ENCODE measurements at places on chromosomes 7 and 10. TPM values are rescaled to one million over a fixed set of nuclear protein-coding genes. Genes with fewer than 3 reads are reported as not detected.

HECW1 gene
- not detected for total RNA-seq

GRCh38 chr7:81469153-81469868, 300.5 kb downstream of the HGF start:
- DNase-seq = no peak
- no peaks in the 10 kb centered on the region for H3K4me1 ChIP-seq
- H3K4me3 ChIP-seq = no peak overlapping the region
- no peaks in the 10 kb centered on the region for H3K27me3 ChIP-seq
- no peaks in the 10 kb centered on the region for H3K36me3 ChIP-seq
- no peak overlapping the region for H3K27ac ChIP-seq

COL1A2 gene
- 0.06 TPM for total RNA-seq

C7orf33 gene
- not detected for total RNA-seq

C10orf71 gene
- not detected for total RNA-seq

ADD3 gene
- 360 TPM for total RNA-seq

DNA sequence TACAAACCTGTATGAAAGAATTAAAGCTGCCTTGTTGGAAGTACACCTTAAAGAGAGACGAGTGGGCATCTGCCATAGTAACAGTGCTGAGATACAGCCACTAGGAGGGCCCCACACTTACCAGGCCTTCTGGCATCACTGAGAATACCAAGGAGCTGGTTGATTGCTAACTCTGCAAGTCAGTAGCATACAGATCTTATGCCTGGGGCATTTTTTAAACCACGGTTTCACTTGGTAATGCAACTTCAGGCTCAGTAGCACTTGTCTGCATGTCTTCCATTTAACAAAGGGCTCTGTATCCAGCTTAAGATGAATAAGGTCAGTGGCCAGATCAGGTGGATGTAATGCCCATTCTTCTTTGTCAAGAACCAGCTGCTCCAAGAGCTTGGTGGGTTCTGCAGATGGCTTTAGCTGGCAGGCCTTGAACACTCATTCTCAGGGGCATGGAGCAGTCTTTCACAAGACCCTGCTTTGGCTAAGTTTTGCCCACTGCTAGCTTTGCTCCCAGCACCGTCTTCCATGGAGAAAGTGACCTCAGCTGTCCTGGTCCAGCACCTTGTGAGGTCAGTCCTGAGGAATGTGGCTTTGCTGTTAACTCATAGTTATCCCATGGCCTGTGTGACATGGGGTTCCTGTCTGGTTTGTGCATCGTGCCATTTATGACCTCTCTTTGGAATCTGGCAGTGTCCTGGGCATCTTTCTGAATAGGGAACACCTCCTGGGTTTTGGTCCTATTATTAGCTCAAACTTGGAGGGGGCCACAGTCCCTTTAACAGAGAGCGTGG, 68.1 kb downstream of the BMPER start:
- no peaks in the 10 kb centered on the region for H3K36me3 ChIP-seq
- no peaks in the 10 kb centered on the region for H3K27me3 ChIP-seq
- no peak for DNase-seq
- no peak overlapping the region for H3K4me3 ChIP-seq

ICA1 gene
- 1.5 TPM for total RNA-seq

DNA sequence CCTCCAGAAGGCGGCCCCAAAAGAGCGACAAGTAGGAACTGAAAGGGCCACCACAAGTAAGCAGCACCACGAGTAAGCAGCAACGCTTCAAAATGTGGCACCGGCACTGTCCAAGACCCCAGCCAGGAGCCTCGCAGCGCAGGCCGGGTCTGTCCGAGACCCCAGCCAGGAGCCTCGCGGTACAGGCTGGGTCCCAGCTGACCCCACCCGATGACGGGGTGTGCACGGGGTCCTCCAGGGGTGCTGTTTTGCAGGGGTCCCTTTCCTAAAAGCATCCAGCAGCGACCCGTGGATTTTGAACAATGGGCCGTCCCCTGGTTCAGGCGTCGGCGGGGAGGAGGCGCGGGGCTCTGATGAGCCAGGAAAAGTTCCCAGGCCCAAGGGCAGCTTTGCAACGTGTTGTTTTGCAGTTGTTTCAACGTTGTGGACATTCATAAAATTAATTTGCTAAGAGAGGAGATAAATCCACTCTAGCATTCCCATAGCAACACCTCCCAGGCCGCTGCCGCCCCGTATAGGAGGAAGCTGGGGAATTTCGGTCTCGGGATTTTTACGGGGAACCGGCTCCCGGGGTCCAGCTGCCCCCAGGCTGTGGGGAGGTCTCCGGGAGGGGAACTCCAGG, 51.6 kb upstream of the PDGFA start:
- no peak overlapping the region for H3K4me3 ChIP-seq
- H3K27me3 ChIP-seq = no peaks in the 10 kb centered on the region
- DNase-seq = no peak
- H3K36me3 ChIP-seq = no peaks in the 10 kb centered on the region
- peaks cover 2% of the 10 kb centered on the region for H3K4me1 ChIP-seq
- H3K27ac ChIP-seq = no peak overlapping the region

- H3K27me3 ChIP-seq = no peaks in the 10 kb centered on the region
- H3K4me1 ChIP-seq = peaks cover 6% of the 10 kb centered on the region
- no peak overlapping the region for H3K4me3 ChIP-seq
- no peak overlapping the region for H3K27ac ChIP-seq
Measured at GRCh38 chr10:31011017-31011664, 20.5 kb downstream of the ZNF438 start.

DNA sequence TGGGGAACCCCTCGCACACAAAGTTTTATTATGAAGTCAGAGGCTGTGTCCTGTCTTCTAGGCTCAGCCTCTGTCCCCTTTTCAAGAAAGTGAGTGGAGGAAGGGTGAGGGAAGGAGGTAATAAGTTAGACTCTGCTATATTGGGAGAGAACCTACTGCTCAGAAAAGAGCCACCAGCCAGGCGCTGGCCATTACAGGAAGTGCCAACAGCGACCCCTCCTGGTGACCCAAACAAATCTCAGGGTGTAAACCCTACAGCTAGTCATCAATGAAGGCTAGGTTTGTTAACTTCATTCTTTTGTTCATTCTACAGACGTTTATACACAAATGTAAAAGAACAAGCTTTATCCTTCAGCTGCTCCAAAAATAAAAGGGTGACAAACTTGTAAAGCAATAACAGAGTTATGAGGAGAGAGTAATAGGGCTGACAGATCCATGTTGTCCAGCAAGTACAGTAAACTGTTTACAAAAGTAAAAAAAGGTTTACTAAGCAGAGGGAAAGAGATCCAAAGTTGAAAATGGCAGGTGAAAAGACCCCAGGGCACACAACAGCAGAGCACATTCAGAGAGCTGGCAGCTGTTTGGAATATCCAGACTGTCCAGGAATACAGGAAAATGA, 82.7 kb downstream of the FAM204A start:
- H3K4me1 ChIP-seq = no peaks in the 10 kb centered on the region
- H3K4me3 ChIP-seq = no peak overlapping the region
- H3K27me3 ChIP-seq = peaks cover 67% of the 10 kb centered on the region
- DNase-seq = peak; percentile 43
- H3K36me3 ChIP-seq = no peaks in the 10 kb centered on the region
- no peak overlapping the region for H3K27ac ChIP-seq

- peak; percentile 26 for DNase-seq
- no peaks in the 10 kb centered on the region for H3K4me1 ChIP-seq
- no peak overlapping the region for H3K27ac ChIP-seq
- H3K27me3 ChIP-seq = no peaks in the 10 kb centered on the region
- H3K36me3 ChIP-seq = no peaks in the 10 kb centered on the region
Measured at GRCh38 chr7:85554236-85555178, 367.7 kb upstream of the SEMA3D start.
